ENCODE measurements at places on chromosomes 1 and 21.
A peak's percentile ranks its signal among the peaks of the same experiment; 100 is the strongest.

DNA sequence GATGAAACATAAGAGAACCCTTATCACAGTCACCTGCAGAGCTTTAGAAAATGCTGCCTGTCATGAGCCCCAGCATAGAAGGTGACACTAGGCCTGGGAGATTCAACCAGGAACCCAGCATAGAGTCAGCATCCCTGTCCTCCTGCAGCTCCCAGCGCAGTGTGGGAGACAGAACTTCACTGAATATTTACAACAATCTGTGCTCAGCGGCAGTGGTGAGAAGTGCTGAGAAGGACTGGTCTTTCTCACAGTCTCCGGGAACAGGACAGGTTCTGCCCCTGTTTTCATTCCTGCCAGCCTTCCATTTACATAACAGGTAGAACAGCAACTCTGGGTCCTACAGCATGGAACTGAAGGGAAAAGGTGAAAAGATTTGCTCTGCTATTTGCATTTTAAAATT is 83.5 kb upstream of the GADD45A start:
- DNase-seq = no peak

- DNase-seq = no peak
Observed at GRCh38 chr1:157047062-157047410, 1.5 kb upstream of the ARHGEF11 start.

- DNase-seq = no peak
Observed at GRCh38 chr1:30870035-30870434, 38.5 kb downstream of the SDC3 start.

DNA sequence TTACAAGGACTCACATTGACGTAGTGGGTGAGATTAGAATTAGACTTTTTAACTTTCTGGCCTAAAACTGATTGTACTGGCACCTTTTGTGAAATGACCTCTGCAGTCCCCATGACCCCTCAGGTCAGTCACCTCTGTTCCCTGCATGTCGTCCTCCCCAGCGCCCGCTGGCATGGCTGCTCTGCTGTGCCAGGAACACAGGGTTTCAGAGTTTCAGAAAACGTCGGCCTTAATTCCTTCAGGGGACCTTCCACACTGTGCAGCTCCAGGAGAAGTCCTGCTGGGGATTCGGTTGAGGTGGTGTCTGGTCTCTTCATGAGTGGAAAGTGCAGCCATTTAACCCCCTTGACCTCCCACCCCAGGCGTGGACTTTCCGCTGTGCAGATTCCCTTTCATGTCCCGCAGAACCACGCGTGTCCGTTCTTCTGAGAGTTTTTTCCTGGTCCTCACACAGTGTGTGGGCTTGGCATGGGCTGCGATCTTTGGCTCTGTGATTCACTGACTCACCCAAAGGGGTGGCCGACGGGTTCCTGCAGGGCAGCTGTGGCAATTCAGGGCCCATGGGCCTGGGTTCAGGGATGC is 158.4 kb upstream of the COL6A1 start:
- no peak for DNase-seq

DNA sequence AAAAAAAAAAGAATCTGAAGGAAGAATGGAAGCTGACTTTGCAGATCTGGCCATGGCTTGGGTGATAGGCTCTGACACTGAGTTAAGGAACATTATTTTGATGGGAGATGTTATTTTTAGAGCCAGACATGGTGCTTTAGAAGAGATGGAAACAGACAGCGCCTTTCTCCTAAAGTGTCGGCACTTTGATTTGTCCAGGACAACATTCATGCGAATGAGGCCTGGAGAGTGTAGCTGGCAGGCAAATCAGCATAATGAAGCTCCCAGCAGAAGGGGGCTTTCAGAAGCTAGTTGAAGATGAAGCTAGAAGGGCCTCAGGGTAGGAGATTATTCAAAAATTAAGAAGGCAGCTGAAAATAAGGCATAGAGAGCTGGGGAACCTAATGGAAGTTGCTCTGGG is 397.7 kb downstream of the RWDD3 start:
- DNase-seq = no peak

- no peak for DNase-seq
Observed at GRCh38 chr1:178614286-178614685, 101.4 kb downstream of the TEX35 start.

DNA sequence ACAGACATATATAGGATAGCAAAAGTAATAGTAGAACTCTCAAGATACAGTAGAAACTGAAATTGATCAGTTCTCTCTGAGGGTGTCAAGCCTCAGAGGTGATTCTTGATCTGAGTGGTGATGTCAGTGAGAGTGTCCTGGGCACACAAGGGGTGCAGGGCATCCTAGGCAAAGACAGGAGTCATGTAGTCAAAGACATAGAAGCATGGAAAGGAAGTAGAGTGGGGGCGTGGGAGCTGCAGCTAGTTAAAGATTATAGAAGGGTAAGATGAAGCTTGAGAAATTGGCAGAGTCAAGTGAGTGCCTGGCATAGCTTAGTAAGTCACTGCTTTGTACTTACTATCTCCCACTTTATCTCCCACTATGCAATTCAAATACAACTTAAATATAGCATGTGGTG is 22.8 kb downstream of the CDC7 start:
- no peak for DNase-seq

- DNase-seq = no peak
Observed at GRCh38 chr1:172993640-172994039, 57.1 kb downstream of the TNFSF18 start.

DNA sequence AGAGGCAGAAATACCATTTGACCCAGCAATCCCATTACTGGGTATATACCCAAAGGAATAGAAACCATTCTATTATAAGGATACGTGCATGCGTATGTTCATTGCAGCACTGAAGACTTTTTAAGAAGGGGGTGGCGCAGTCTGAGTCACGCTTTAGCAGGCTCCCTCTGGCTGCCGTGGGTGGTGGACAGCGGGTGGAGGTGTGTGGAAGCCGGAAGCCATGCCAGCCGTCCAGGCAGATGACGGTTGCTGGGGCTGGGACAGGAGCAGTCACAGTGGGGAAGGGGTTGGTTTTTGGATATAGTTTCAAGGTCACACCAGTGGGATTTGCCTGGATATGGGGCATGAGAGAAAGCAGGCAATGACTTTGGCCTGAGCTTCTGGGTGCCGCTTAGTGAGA is 270.5 kb downstream of the GRIK3 start:
- no peak for DNase-seq

- no peak for DNase-seq
Observed at GRCh38 chr1:162389971-162390370, 8.4 kb downstream of the C1orf226 start.

- DNase-seq = no peak
Observed at GRCh38 chr1:206842854-206843253, 22.6 kb upstream of the IL20 start.

DNA sequence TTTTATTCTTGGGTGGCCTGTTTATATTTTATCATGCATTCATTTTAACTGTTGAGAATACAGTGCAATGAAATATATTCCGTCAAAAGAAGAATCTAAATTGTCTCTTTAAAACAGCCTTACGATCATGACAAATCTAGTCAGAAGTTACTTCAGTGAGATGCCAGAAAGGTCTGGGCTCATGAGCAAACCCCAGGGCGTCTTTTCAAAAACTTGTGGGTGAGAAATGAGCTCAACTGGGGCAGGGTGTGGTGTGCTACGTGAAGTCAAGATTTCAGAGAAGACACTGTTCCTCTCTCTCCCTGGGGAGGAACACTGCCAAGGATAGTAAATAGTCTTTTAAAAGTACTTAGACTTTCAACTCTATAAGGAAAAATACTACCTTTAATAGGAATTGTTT is 13.4 kb upstream of the UAP1 start:
- no peak for DNase-seq

GRCh38 chr1:50667272-50667671 is 244.0 kb upstream of the DMRTA2 start:
- DNase-seq = no peak

GRCh38 chr1:248818505-248819374 is 7.0 kb downstream of the SH3BP5L start:
- no peak for DNase-seq

- DNase-seq = no peak
Observed at GRCh38 chr1:87733386-87733785, 404.7 kb downstream of the LMO4 start.

DNA sequence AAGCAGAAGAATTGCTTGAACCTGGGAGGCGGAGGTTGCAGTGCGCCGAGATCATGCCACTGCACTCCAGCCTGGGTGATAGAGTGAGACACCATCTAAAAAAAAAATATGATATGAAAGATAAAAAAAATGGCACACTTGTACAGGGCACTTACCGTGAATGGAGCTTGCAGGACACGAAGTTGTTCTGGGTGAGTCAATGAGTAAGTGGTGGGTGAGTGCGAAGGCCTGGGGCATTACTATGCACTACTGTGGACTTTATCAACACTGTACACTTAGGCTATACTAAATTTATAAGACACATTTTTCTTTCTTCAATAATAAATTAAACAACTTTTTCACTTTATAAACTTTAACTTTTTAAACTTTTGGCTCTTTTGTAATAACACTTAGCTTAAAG is 37.0 kb downstream of the TNFRSF8 start:
- no peak for DNase-seq

GRCh38 chr1:155219592-155220031 is 11.1 kb downstream of the MTX1 start:
- no peak for DNase-seq

- no peak for DNase-seq
Observed at GRCh38 chr1:241447031-241447644, 72.4 kb downstream of the FH start.

- no peak for DNase-seq
Observed at GRCh38 chr1:227190321-227190720, 128.0 kb downstream of the CDC42BPA start.

- DNase-seq = peak; percentile 7
Observed at GRCh38 chr1:171245458-171246064, 2.7 kb upstream of the FMO1 start.

DNA sequence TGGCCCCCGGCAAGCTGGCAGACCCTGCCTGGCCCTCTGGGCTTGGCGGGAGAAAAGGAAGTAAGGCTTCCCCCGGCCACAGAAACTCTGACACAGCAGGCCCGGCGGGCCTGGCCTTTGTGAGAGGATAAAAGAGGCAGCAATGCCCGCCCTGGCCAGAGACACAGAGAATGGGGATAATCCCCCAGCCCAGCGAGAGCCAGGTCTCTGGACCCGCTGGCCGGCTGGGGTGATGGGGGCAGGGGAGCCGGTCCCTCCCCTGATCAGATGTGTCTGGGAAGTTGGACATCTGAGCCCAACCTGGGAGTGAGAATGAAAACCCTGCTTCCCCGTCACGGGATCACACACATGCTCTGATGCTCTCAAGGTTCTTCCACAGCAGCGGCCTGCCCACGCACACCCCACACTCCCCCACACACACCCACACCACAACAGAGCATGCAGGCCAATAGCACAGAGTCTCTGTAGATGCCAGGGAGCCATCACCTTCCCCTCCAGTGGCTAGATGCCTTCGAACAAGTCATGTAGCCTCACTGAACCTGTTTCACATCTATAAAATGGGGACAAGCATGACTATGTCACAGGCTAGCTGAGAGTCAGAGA is 4.2 kb downstream of the RSPO1 start:
- no peak for DNase-seq

DNA sequence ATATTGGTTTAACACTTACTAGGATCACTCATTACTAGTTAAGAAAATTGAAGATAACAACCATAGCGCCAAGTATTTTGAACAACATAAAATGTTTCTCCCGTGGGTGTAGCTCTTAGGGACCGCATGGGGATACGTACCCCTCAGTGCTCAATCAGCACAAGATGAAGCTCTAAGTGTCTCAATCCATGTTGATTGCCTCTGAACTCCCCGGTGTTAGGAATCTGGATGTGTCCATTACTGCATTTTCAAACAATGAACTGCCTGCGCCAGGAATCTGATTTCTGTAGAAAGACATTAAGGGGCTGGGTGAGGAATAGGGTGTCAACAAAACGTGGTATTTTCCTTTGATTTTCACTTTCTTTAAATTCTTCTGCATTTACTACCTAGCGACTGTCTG is 100.2 kb downstream of the LMO4 start:
- DNase-seq = no peak

GRCh38 chr1:1305300-1306069 is 2.2 kb downstream of the ACAP3 start:
- DNase-seq = peak; percentile 65

GRCh38 chr1:241888232-241888631 is 40.2 kb downstream of the EXO1 start:
- DNase-seq = no peak

DNA sequence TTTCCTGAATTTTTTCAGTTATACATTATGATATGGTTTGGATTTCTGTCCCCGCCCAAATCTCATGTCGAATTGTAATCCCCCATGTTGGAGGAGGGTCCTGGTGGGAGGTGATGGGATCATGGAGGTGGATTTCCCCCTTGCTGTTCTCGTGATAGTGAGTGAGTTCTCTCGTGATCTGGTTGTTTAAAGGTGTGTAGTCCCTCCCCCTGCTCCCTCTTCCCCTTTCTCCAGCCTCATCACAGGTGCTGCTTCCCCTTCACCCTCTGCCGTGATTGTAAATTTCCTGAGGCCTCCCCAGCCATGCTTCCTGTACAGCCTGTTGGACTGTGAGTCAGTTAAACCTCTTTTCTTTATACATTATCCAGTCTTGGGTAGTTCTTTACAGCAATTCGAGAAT is 93.2 kb upstream of the HNRNPU start:
- peak; percentile 29 for DNase-seq

- DNase-seq = no peak
Observed at GRCh38 chr1:60036856-60037460, 36.6 kb downstream of the C1orf87 start.

GRCh38 chr1:23506376-23507107 is 22.6 kb upstream of the ASAP3 start:
- DNase-seq = no peak

DNA sequence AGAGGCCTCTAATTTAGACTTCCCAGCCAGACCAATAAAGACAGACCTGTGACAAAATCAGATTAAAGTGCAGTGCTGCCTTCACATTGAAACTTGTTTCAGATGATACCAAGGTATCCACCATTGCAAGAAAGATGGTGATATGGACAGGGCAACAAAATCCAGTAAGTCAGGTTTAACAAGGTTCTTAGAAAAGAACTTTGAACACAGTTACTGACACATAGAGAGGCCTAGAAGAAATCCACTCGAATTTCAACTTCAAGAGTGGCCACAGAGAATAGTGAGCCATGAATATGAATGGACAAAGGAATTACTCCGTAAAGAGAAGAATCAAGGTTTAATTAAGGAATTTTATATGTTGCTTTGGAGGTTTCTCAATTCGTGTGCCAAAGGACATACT is 230.4 kb downstream of the KCNT2 start:
- DNase-seq = no peak

- DNase-seq = peak; percentile 85
Observed at GRCh38 chr1:58816072-58816746, 32.4 kb upstream of the JUN start.
